Activated CD4-positive, alpha-beta memory T cell treated with anti-CD3 and anti-CD28 coated beads for 36 hours (primary cell): ENCODE measurements at places on chromosomes 16 and 17.

DNA sequence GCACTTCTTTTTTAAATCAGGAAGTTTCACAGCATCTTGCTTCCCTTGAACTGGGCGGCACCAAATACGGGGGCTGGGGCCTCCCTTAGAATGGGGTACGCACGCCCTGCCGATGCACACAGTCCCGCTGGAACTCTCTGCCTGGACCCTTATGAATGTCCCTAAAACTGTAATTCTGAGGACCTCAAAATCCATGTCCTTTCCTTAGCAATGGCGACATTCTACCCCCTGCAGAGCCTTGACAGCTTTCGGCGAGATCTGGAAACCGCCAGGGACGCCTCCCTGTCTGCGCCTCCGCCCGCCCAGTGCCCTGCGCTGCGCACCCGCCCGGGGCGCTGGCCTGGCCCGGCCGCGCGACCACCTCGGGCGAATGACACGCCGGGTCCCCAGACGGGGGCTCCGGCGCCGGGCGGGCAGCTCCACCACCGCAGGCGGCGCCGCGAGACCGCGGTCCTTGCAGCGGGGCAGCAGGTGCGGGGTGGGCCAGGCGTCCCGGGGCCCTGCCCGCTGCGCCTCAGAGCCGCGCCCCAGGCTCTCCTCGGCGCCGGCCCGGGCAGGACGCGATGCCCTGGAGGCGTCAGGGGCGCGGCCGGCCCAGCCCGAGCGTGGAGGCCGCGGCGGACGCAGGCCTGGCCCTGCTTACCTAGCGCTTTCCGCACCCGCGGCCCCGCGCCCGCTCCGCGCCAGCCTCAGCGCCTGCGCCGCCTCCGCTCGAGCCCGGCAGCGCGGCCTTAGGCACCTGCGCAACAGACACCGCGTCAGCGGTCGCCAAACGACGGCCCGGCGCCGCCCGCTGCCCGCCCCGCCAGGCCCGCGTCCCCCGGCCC lies 548 bp downstream of the HAGH start:
- H3K36me3 ChIP-seq = no peaks in the 10 kb centered on the region
- H3K4me1 ChIP-seq = peaks cover 40% of the 10 kb centered on the region
- no peaks in the 10 kb centered on the region for H3K27me3 ChIP-seq
- H3K4me3 ChIP-seq = peak overlapping the region; percentile 80
- peak overlapping the region; percentile 60 for H3K27ac ChIP-seq

DNA sequence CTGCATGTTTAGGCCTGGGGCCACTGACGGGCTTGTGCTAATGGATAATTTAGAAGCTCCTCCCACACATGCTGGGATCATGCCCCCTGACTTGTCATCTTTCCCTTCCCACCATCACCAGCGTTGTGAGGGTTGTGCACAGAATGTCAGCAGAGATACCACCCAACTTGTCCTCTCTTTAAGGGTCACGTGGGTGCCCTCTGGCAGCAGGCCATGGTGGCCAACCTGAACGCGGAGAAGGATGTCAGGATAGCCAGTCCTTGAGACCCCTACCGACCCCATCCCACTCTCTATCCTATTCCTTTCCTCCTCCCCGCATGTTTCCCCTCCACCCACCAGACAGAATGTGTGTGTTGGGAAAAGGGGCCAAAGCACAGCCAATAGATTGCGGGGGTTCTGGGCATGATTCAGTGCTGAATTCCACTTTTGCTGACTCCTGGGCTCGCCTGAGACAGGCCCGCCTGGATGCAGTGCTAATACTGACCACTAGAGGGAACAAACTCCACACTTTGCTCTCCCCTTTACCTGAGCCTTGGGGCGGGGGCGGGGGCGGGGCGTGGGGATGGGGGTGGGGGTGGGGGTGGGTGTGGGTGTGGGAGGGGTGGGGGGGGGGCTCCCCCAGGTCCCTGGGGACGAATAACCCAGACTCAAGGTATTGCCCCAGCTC lies at the start of gene GH2:
TSS of gene GH2 (minus strand) at position 10 of the 667 bp plus-strand sequence. CDS start 143 bp downstream, outside the sequence.
- H3K27me3 ChIP-seq = no peaks in the 10 kb centered on the region
- no peaks in the 10 kb centered on the region for H3K36me3 ChIP-seq
- H3K4me3 ChIP-seq = no peak within 1 kb of the TSS
- peak within 1 kb of the TSS; percentile 8 for H3K27ac ChIP-seq

DNA sequence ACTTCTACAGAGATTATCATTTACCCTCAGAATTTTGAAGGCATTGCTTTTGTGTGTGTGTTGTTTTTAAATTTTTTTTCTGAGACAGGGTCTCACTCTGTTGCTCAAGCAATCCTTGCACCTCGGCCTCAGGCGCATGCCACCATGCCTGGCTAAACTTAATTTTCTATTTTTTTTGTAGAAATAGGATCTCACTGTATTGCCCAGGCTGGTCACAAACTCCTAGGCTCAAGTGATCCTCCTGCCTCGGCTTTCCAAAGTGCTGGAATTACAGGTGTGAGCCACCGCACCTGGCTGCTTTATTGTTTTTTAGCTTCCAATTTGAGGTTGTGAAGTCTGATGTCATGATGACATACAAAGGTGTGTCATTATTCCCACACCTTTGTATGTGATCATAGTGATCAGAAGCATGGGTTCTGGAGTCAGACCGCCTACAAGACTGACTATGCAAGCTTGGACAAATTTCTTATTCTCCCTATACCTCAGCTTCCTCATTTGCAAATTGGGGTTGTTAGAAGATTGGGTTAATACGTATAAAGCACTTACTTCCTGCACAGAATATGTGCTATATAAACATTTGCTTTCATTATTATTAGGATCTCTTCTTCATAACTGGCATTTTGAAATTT lies 5.8 kb downstream of the SEPHS2 start:
- no peak overlapping the region for H3K4me3 ChIP-seq
- no peak for DNase-seq
- H3K27ac ChIP-seq = no peak overlapping the region
- peaks cover 18% of the 10 kb centered on the region for H3K36me3 ChIP-seq

DNA sequence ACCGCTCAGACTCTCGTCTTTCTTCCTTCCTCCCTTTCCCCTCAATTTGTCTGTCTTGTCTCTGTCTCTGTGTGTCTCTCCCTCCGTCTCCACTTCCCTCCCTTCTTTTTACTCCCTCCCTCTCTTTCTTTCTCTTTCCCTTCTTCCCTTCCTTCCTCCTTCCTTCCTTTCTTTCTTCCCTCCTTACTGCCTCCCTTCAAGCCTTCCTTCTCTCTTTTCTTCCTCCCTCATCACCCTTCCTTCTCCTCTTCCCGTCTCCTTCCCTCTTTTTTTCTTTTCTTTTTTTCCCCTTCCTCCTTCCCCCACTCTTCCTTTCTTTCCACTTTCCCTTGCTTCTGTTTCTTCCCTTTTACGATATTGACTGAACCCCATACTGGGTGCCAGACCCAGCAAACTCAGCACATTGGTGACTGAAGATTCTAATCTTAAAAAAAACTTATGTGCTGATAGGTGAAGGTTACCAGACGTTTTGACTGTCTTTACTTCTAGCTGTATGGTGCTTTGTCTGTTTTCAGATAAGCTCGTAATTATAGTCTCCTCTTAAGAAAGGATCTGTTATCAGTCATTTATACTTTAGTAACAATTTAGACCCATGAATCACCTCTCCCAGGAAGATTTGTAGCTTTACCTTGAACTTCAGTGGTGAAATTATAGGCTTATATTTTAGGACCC lies 481 bp upstream of the BRD7 start:
- H3K27ac ChIP-seq = peak overlapping the region; percentile 80
- H3K4me1 ChIP-seq = peaks cover 40% of the 10 kb centered on the region
- peaks cover 2% of the 10 kb centered on the region for H3K27me3 ChIP-seq

GRCh38 chr17:40022497-40022896 lies 7.3 kb downstream of the CSF3 start:
- no peak overlapping the region for H3K27ac ChIP-seq
- peaks cover 39% of the 10 kb centered on the region for H3K36me3 ChIP-seq
- DNase-seq = no peak
- H3K4me3 ChIP-seq = no peak overlapping the region
- no peaks in the 10 kb centered on the region for H3K27me3 ChIP-seq
- H3K4me1 ChIP-seq = peaks cover 21% of the 10 kb centered on the region

- no peak overlapping the region for H3K27ac ChIP-seq
- H3K27me3 ChIP-seq = peaks cover 4% of the 10 kb centered on the region
- H3K36me3 ChIP-seq = no peaks in the 10 kb centered on the region
- DNase-seq = no peak
- peaks cover 30% of the 10 kb centered on the region for H3K4me1 ChIP-seq
- peak overlapping the region; percentile 70 for H3K4me3 ChIP-seq
Measured at GRCh38 chr17:42530952-42531454, 5.0 kb upstream of the NAGLU start.

- H3K27ac ChIP-seq = peak overlapping the region; percentile 40
- H3K4me3 ChIP-seq = peak overlapping the region; percentile 12
- peak; percentile 67 for DNase-seq
- no peaks in the 10 kb centered on the region for H3K36me3 ChIP-seq
- H3K4me1 ChIP-seq = peaks cover 38% of the 10 kb centered on the region
Measured at GRCh38 chr16:68764862-68765261, 27.8 kb downstream of the CDH1 start.

DNA sequence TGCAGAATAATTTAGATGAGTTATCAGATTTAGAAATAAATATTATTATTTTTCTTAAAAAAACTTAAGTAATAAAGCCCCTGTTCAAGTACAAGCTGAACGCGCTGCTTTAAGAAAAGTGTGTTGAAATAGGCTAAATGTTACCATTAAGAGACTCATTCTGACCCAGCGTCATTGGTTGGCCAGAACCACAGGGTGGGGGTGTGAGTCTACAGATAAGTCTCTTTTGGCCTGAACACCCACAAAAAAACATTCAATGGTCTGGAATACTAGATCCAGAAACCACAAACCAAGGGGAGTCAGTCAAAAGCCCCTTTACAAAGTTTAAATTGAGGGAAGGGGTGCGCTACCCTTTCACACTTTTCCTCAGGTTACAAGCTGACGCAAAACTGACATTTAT lies 776.1 kb downstream of the KCNJ2 start:
- no peaks in the 10 kb centered on the region for H3K4me1 ChIP-seq
- DNase-seq = no peak
- H3K36me3 ChIP-seq = no peaks in the 10 kb centered on the region

DNA sequence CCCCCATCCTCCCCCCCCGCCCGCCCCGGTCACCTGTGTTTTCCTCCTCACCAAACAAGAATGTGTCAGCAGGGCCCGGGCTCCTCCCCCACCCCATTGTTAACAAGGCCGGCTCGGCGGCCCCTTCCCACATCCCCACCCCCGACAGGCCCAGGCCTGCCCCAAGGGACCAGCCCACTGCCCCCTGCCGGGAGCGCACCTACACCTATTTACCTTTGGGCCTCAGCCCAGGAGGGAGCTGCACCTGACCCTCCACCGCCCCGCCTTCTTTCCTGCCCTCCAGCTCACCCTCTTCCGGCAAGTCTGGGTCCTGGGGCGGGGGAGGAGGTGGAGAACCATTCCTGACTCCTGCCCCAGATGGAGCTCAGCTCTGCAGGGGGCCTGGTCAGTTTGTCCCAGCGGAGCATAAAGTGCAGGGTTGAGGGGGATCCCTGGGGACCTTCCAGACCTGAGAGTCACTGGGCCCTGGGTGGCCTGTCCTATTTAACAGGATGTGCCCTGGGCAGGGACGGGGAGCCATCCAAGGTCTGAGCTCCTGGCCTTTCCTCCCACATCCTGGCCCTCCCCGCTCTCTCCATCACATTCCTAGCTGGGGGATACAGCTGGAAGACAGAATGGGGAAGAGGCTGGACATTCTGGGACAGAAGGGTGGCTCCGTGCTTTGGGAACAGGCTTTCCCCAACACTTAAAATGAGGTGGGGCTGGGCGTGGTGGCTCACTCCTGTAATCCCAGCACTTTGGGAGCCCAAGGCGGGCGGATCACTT lies 8.3 kb downstream of the FOXJ1 start:
- no peaks in the 10 kb centered on the region for H3K27me3 ChIP-seq
- peaks cover 7% of the 10 kb centered on the region for H3K4me1 ChIP-seq
- no peak overlapping the region for H3K27ac ChIP-seq
- DNase-seq = no peak

DNA sequence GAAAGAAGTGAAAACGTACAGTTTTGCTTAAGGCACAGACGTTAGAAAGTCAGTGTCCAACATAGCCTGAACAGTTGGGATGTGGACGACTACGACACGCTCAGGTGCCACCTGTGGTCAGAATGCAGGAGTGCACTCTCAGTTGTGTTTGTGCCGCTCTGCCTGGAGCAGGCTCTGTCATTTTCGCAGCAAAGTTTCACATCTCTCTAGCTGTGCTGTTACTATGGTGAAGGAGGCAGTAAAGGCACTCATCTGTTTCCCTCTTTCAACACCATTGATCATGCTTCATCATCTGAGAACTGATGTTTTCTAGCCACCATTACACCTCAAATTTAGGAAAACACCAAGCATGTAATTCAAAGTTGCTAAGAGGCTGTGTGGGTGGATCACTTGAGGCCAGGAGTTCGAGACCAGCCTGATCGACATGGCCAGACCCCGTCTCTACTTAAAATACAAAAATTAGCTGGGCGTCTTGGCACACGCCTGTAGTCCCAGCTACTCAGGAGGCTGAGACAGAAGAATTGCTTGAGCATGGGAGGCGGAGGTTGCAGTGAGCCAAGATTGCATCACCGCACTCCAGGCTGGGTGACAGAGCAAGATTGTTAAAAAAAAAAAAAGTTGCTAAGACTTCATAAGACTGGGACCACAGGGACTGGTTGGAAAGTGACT lies 44.9 kb upstream of the DNAJA2 start:
- no peaks in the 10 kb centered on the region for H3K36me3 ChIP-seq
- peak; percentile 79 for DNase-seq
- no peak overlapping the region for H3K27ac ChIP-seq
- no peaks in the 10 kb centered on the region for H3K27me3 ChIP-seq
- H3K4me1 ChIP-seq = peaks cover 19% of the 10 kb centered on the region

- H3K36me3 ChIP-seq = no peaks in the 10 kb centered on the region
- no peak overlapping the region for H3K27ac ChIP-seq
- no peak for DNase-seq
- H3K4me1 ChIP-seq = peaks cover 16% of the 10 kb centered on the region
- H3K4me3 ChIP-seq = no peak overlapping the region
Measured at GRCh38 chr17:17498606-17499301, 2.6 kb upstream of the RASD1 start.

DNA sequence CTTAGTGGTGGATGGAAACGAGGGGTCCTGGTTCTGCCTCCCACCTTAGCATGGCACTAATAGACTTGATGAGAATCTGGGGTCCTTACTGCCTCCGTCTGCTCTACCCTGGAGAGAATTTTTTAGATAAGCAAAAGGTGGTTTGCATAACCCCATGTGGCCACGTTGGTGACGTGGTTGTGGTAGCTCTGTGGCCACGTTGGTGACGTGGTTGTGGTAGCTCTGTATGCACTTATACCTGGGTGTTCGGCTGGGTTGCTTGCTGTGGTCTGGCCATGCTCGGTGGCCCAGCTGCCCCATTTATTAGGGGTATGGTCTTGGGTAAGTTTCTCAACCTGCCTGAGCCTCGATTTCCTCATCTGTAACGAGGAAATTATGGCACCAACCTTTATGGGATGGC lies 13.0 kb downstream of the SPIRE2 start:
- no peaks in the 10 kb centered on the region for H3K36me3 ChIP-seq
- peak; percentile 73 for DNase-seq
- H3K4me3 ChIP-seq = no peak overlapping the region
- H3K27me3 ChIP-seq = no peaks in the 10 kb centered on the region
- no peak overlapping the region for H3K27ac ChIP-seq

DNA sequence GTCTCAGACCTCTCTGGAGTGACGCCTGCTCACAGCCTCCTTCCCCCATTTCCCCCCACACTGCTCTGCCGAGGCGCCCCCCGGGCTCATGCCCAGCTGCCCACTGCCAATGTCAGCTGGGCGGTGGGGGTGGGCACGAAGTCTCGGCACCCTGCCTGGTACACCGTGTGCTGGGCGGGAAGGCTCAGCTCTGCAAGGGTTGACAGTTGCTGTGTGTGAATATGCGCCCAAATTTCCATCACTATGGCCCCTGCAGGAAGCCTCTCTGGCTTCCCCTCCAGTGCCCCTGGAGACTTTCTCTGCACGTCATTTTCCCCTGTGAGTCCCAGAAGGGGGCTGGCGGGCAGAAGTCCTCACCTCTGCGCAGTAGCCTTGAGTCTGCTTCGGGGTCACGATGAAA lies 11.6 kb upstream of the CAMKK1 start:
- H3K4me1 ChIP-seq = no peaks in the 10 kb centered on the region
- H3K27me3 ChIP-seq = no peaks in the 10 kb centered on the region
- H3K27ac ChIP-seq = no peak overlapping the region
- no peak for DNase-seq
- H3K4me3 ChIP-seq = no peak overlapping the region
- no peaks in the 10 kb centered on the region for H3K36me3 ChIP-seq
